ENCODE measurements at places on chromosomes 2 and 18.

GRCh38 chr2:197097578-197098366 lies 171.3 kb upstream of the PGAP1 start:
- no peak for DNase-seq

DNA sequence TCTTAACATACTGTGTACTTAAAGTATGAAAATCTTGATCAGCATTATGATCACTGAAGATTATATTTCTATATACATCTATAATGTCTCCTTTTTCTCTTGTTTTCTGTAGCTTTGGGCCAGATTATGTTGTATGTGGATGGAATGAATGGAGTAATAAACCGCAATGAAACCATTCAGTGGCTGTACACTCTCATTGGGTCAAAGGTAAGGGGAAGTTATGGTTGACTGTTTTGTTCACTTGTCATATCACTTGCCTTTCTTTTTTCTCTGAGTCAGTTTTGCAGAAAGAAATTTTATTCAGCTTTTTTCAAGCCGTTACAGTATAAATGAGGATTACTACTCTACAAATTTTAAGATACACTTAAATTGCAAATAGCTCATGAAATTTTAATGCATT lies 252.5 kb downstream of the TPGS2 start:
- no peak for DNase-seq

GRCh38 chr18:33835419-33835818 lies 257.4 kb downstream of the ASXL3 start:
- no peak for DNase-seq

DNA sequence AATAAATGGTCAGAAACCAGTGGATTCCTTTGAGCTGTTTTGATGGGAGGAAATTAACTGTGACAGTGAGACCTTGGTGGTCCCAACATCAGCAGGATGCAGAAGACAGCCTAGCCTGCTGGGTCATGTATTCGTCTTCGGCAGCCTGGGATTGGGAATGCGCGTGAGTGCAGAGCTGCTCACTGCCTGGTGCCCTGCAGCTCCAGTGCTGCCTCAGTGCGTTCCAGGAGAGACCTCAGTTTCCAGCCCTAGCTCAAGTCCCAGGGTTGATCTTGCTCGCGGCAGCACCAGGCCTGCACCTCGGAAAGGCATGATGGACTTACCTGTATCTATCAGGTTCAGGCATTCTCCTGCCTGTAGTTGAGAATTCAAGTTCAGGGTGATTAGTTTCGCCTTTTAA lies 203.9 kb downstream of the SH3RF3 start:
- no peak for DNase-seq

DNA sequence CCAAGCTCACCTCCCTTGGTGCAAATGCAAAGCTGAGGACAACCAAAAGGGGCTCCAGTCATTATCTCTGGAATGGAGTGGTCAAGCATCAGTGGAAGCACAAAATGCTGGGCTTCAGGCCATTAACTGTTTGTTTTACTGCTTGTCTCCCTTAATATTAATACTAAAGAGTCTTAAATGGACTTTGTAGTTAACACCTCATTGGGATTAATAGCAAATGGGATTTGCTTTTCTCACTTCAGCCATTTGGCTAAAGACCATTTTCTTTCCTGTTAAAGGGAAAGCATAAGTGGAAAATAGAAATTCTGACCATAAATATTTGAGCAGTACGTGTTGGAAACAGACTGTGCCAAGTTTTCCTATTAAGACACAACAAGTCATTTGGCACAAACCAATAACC lies 154.4 kb downstream of the DNER start:
- no peak for DNase-seq

DNA sequence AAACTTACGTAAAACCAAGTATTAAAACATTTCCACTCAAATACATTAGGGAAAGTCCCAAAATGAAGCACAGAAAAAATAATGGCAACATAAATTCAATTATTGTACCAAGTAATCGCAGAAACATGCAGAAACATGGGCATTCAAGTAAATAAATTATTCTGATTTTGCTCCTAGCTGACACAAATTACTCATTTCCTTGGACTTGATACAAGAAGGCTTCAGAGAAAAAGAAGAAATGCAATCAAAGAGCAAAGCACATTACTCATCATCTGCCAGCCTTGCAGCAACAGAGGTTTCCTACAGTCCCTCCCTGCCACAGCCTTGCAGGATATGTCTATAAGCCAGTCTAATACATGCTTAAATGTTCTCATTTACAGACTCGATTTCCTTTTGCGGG lies 439.8 kb upstream of the LYPD1 start:
- DNase-seq: no peak

GRCh38 chr2:11305338-11305737 lies 39.1 kb downstream of the ROCK2 start:
- no peak for DNase-seq

DNA sequence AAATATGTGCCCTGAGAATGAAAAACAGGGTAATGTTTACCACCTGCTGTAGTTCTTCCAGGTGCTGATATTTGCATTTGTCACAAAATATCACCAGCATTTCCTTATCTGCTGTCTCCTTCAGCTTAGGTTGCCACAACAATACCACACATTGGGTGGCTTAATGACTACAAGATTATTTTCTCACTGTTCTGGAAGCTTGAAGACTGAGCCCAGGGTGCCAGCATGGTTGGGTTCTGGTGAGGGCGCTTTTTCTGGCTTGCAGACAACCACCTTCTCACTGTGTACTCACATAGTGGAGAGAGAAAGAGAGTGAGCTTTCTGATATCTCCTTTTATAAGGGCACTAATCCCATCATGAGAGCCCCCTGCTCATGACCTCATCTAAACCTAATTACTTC lies 407.5 kb upstream of the RGPD4 start:
- DNase-seq: no peak

DNA sequence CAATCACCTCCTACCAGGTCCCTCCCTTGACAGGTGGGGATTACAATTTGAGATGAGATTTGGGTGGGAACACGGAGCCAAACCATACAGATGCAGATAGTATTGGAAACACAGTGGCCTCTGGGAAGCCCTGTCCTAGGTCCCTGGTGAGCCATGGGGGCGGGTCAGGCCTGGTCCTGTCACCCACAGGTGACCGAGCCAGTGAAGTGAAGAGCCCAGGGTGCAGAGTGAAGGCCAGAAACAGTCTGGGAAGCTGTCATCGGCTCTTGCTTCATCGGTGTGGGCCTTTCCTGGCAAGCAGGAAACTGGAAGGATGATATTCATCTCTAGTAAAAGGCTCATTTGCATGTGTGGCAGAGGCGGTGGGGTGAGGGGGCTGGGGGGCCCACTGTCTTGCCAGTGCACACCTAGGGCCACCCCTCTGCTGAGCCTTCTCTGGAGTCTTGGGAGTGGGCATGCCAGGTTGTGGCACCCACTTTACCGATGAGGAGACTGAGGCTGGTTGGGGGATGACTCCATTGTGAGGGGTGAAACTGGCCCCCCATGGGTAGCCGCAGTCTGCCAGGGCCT lies 290.6 kb downstream of the NDUFA10 start:
- DNase-seq: no peak

DNA sequence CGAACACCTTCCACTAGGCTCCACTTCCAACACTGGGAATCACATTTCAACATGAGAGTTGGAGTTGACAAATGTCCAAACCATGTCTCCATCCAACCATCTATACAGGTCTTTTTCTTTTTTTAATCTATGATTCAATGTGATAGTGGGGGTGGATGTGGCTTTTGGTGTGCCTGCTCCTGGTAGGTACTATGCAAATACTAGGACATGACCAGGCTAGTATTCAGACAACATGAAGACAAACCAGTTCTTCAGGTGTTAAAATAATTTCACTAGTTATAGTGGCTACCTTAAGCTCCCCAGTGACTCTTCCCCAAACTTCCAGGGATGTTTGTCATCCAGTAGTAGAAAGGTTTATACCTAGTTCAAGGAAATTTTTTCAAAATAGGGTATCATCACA lies 387.5 kb downstream of the CDH2 start:
- DNase-seq: no peak

DNA sequence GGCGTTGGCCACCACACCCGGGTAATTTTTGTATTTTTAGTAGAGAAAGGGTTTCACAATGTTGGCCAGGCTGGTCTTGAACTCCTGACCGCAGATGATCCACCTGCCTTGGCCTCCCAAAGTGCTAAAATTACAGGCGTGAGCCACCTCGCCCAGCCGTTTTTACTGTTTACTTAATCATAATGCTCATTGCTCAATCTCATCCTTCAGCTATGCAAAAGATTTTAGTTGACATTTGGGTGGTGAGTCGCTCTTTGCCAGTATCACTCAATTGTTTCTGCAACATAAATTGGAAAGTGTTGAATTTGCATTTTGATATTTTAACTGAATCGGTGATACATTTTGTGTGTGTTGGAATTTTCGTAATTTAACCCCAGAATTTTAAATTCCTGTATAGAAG lies 7.8 kb upstream of the ZNF532 start:
- no peak for DNase-seq

GRCh38 chr18:9184998-9185613 lies 48.5 kb downstream of the ANKRD12 start:
- no peak for DNase-seq

DNA sequence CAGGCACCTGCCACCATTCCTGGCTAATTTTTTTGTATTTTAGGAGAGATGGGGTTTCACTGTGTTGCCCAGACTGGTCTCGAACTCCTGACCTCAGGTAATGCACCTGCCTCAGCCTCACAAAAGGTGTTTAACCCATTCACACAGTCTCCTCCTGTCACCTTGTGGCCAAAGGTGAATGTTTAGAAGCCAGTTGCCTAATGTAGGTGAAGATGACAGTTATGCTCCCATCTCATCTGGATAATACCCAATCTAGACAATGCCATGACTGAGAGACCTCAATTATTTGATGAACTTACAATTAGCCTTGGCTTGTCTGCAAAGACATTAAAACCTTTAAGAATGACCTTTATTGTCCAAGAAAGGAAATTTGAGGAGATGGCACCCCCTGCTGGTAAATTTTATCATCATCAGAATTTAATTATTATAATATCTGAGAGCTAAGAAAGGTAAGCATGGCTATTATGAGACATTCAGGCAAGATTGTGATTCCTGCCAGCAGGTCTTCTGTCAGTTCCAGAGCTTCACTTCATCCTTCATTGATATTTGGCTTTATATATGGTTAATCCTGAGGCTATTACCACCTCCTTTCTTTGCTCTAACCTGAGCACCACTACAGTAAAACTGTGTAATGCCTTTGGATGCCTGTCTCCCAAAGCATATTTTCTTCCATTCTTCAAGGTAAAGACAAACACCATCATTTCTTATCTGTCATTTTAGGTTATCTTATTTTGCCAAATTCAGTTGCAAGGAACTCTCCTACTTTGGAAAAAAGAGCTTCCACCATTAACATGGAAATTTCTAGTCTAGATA lies 117.6 kb downstream of the FAM124B start:
- DNase-seq: no peak

GRCh38 chr2:1791685-1792435 lies 47.5 kb upstream of the PXDN start:
- no peak for DNase-seq

GRCh38 chr2:24658531-24659202 lies 134.5 kb downstream of the PTRHD1 start:
- DNase-seq: no peak

GRCh38 chr18:63908858-63909257 lies 1.1 kb downstream of the SERPINB10 start:
- DNase-seq: no peak

Data from activated naive CD8-positive, alpha-beta T cell treated with anti-CD3 and anti-CD28 coated beads, Interleukin-2, amount 50 U/mL, for 24 hours (primary cell).